Activated T-cell treated with anti-CD3 and anti-CD28 coated beads for 4 hours (primary cell): ENCODE measurements at places on chromosomes 7 and 10.

GRCh38 chr10:4267086-4267773 is 482.2 kb upstream of the KLF6 start:
- no peak for DNase-seq

GRCh38 chr7:95893484-95893883 is 121.1 kb downstream of the DYNC1I1 start:
- no peak for DNase-seq

DNA sequence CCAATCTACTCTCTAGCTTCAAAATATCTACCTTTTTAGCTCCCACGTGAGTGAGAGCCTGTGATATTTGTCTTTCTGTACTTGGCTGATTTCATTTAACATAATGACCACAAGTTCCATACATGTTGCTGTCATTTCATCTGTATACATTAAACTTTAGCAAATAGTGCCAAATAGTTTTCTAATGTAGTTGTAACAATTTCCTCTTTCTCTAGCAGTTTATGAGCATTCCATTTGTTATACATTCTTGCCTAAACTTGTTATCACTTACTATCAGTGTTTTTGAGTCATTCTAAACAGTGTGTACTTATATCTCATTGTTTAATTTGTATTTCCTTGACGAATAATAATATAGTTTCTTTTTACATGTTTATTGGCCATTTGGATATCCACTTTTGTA is 77.2 kb downstream of the NEUROD6 start:
- DNase-seq, result no peak

DNA sequence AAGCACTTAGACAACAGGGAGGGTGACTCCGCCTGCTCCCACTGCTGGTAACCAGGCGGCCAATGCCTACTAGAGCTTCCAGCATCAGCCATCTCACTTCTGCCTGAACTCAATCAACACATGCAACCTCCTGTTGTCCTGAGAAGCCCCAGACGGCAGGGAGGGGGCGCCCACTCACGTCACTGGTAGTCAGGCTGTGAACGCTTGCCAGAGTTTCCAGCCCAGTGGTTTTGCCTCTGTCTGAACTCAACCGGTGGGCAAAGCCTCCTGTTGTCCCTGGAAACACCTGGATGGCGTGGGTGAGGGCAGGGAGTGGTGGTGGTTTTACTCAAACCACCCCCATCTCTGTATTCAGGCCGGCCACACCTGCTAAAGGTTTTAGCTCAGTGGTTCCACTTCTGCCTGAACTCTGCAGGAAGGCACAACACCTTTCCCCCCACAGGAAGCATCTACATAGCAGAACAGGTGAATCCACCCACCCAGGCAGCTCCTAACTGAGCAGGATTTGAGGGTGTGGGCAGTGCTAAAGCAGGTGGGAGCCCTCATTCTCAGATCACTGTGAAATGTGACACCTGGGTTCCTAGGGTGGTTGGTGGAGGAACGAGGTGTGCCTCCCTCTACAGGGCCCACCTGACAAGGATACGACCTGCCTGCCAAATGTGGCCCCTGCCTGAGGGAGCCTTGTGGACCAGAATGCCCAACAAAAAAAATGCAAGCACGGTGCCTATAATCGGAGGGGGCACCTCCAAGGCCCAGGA is 563.0 kb upstream of the SEMA3D start:
- no peak for DNase-seq

GRCh38 chr10:71314694-71315225 is 4.3 kb upstream of the SLC29A3 start:
- no peak for DNase-seq

GRCh38 chr7:4715410-4715776 is 33.3 kb downstream of the FOXK1 start:
- DNase-seq, result no peak

DNA sequence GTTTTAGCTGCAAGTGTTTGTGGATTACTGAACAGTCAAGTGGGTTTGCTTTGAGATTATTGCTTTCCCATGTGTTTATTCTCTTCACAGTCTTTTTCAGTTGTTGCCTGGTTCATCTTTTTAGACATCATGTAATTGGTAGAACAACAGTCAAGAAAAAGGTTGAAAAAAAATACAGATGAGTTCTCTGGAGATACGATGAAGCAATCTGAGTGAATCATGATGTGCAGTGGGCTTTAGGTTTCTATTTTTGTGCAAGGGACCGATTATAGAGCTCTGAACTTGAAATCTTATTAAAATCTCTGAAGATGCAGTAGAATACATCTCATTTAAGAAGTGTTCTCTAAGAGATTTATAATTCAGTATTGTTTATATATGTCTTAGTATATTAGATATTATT is 145.7 kb downstream of the SDK1 start:
- no peak for DNase-seq

- no peak for DNase-seq
Observed at GRCh38 chr10:46239247-46239646, 47.5 kb upstream of the ANTXRL start.

GRCh38 chr10:72610466-72610865 is 15.4 kb downstream of the MICU1 start:
- no peak for DNase-seq

DNA sequence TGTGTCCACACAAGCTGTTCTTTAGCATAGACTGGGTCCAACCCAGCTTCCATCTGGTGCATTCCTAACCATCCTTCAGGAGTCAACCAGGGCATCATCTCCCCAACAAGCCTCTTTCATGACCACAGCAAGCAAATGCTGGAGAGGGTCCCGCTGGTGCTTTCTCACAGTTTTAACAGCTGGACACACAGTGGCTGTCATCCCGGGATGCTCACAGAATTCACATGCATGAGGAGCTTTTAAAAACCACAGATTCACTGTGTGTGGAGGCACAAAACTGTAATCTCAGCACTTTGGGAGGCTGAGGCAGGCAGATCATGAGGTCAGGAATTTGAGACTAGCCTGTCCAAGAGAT is 6.4 kb upstream of the CYP3A7 start:
- DNase-seq, result no peak

- no peak for DNase-seq
Observed at GRCh38 chr7:131948434-131949053, 392.1 kb upstream of the PODXL start.

GRCh38 chr10:60910543-60910942 is 33.4 kb downstream of the RHOBTB1 start:
- DNase-seq, result no peak

DNA sequence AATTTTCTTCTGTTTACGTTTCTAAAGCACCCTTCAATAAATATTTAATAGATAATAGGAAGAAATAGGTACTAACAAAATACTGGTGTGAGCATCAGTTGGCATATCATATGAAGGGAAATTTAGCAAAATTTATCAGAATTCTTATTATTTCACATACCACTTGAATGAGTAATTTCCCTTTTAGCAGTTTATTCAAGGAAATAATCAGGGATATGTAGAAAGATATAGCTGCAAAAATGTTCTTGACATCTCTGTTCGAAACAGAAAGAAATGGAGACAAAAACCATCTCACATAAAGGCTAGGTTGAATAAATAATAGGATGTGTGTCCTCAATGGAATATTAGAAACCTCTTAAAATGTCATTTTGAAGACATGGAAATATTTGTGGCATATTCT is 35.8 kb upstream of the PIP4K2A start:
- no peak for DNase-seq

DNA sequence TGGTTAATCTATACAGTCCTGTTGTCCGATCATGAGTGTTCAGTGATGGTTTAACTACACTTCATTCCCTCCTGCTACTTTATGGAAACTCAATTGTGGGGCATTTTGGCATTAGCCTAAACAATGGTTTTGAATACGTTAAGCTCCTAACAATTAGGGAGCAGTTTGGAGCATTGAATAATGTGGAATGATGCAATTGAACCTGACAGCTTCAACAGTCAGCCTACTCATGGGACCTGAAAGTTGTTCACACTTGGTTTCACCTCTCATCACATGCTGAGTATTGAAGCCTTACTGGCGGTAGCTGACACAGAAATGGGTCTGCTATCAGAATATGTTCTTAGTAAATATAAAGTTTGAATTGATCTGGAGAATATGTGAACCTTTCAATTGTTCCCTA is 186.1 kb downstream of the MLLT10 start:
- no peak for DNase-seq

DNA sequence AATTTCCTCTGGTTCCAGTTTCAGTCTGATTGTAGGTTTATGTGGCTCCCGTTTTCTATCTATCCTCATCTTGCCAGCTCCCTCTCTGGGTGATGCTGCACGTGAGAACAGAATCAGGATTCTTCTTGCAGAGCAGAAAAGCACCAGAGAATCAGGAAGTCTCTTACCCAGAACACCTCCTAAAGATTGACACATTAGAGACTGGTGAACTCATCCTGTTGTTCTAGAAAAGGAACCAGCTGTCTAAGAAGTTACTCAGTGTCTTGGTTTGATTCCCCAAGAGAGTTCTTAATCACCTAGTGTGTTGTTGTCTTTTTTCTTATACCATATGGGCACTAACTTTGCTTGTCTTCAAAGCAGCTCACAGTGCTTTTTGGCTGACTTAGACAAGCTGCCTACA is 152.4 kb downstream of the DGKI start:
- no peak for DNase-seq

GRCh38 chr7:1397491-1398327 is 61.6 kb downstream of the MICALL2 start:
- DNase-seq, result no peak

DNA sequence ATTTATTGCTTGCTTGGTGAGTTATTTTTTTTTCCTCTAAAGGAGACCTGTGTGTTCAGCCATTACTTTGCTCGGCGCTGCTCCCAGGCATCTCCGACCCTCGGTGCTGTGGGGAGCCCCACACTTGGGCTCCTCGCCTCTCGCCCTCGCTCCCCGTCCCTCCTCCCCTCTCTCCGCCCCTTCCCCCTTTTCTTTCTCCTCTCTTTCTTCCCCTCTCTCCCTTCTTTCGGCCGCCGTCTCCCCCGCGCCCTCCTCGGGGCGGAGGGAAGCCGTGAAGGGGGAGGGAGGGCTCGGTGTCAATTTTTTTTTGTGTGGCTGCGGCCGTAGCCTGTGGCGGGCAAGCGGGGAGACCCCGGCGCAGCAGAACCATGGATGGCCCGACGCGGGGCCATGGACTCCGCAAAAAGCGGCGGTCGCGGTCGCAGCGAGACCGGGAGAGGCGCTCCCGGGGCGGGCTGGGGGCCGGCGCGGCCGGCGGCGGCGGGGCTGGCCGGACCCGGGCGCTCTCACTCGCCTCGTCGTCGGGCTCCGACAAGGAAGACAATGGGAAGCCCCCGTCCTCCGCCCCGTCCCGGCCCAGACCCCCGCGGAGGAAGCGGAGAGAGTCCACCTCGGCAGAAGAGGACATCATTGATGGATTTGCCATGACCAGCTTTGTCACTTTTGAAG is 1.1 kb downstream of the AUTS2 start:
- no peak for DNase-seq

DNA sequence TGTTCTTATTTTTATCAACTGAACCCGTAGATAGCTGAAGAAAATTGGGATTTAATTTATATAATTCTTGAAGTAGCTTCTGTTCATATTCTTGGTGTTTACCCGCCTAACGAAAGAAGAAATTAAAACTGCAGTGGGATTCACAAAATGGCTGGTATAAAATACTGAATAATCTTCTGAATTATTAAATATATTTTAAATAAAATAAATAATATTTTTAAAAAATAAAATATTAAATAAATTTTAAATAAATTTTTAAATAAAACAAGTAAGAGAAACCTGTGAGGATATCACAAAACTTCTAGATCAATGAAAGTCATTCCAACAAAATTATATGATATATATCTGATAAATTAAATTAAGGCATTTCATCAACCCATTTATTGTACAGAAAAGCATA is 99.4 kb downstream of the CNOT4 start:
- no peak for DNase-seq

DNA sequence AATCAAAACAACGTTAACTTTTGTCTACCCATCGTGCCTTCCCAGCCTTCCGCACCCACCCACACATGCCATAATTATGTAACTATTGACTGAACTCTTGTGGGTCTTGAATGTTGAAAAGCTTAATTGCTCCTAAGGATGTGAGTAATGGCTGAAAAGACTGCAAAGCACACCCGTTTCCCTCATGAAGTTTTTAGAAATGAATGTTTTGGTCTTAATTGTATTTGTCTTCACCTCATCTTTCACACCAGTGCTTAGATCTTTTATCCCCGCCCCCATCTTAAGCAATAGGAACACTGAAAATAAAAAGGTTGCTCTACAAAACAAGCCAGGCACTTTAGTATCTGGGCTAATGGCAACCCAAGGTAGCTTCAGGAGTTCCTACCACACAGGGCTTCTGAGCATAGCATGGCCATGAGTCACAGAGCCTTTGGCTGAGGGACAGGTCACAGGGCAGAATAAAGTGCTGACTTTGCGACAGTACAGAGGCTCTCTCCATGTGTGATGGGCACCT is 690.5 kb downstream of the PARD3 start:
- no peak for DNase-seq

DNA sequence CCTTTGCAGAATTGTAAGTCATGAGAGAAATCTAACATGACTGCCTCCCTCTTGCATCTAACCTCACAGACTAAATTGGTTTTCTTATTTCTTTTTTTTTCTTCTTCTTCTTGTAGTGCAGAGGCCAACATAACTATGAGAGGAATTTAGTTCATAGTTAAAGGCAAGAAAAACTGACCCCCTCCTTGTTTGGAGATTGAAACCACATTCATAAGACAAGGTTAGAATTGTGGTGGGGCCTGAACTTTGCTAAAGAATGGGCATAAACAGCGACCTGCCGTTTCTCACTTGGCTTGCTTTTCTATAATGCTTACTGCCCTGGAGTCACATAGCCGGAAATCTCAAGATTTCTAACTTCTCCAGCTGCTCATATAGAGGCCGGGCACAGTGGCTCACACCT is 2.4 kb upstream of the POLM start:
- no peak for DNase-seq

DNA sequence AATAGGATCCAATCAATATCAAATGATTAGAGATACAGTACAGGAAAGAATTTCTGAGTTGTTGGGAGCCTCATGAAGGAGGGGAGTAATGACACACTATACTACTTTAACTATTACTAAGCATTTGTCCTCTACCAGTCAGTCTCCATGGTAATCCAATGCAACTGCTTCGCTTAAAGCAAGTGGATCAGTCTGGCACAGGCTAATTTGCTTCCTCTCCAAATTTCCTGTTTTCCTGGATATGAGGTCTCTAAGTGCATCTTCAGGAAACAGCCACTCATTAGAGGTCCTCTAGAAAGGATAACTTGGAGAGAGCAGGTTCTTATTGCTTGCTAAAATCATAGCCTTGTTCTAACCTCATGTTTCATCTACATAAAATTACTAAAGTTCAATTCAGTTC is 8.4 kb upstream of the SEPTIN7 start:
- no peak for DNase-seq

GRCh38 chr7:39609113-39609934 is 14.0 kb upstream of the RALA start:
- DNase-seq, result no peak
